GOT3 (cell line): ENCODE measurements at places on chromosomes 4 and X.

DNA sequence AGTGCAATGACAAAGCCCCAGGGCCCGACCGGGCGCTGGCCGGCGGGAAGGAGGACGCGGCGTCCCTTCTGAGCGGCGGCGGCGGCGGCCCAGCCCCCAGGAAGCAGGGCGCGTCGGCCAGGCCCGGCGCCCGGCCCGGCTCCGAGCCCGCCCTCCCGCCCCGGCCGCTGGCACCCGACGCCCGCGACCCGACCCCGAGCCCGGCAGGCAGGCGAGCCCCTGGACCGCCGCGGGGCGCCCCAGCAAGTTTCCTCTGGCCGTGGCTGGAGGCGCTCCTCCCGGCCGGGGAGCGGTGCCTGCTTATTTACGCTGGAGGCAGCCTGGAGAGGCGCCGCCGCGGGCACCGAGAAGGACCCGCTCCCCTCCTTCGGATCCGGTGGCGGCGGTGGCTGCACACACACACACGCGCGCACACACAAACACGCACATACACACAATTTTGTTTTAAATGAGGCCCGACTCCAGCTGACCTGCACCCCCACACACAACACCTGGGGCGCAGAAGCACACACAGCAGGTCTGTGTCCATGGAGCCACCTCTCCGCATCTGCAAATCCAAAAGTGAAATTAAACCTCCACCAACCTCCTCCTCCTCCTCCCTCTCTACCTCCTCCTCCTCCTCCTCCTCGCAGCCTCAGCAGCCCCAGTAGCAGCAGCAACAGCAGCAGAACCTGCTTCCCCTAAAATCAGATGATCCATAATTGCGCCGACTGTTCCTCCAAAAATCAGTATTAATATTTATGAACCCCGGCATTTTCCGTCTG, 669 bp downstream of the IRF2 start:
- DNase-seq, result no peak

- no peak for DNase-seq
These were observed 49.0 kb upstream of the TRAM1L1 start for GRCh38 chr4:117134386-117134785.

DNA sequence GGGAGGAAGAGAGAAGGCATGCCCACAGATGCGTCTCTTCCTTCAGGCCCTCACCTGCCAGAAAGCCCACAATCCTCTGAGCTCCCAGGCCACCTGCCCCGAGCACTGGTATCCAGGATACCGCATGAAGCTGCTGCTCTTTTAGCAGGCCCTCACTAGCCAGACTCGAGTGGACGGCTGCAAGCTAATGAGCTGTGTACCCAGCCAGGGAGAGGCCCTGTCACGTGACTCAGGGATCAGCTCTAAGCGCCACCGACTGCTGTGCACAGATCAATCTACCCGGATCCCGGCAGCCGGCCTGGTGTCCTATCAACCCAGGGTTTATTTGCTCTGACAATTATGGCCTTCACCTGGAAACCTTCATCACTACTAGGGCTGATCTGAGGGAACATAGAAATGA, 39.0 kb downstream of the BCOR start:
- DNase-seq, result no peak

GRCh38 chr4:149738156-149738555, 77.5 kb downstream of the IQCM start:
- no peak for DNase-seq

DNA sequence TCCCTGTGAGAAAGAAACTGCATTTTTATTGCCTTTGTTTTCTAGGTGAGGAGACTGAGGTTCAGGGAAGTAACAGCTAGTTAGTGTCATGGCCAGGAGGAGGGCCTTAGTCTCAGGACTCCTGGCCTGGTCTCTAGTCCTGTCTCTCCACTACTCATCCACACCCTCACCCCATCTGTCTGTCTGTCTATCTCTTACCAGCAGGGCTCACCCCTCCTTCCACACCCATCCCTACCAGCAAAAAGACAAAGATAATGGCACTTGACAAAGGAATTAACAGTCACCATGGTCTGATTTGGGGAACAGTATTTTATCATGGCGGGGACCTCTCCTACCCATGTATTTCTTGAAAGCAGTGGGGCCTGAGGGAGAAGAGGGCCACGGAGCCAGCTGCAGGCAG, 125.8 kb downstream of the REPS2 start:
- DNase-seq, result no peak

GRCh38 chr4:105274090-105274489, 127.4 kb downstream of the TET2 start:
- no peak for DNase-seq

DNA sequence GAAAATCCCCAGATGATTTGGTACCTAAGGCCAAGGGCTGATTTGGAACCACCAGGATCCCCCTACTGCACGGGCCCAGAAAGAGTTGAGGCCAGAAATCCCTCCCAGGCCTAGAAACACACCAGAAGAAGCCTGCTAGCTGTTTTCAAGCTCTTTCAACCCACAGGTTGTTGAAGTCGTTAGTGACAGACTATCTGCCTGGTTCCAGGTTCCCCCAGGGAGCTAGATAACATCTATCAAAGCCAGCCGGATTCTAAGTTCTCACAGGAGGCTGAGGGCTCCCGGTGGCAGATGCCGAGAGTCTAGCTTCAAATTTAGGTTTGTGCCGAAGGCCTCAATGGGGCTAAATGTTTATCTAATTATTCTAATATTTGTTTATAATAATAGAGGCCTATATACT, 132.0 kb upstream of the ATP6AP2 start:
- no peak for DNase-seq

GRCh38 chrX:9378980-9379696, 85.7 kb upstream of the TBL1X start:
- DNase-seq, result no peak

- DNase-seq, result no peak
These were observed 18.7 kb upstream of the WDR1 start for GRCh38 chr4:10135260-10135659.

DNA sequence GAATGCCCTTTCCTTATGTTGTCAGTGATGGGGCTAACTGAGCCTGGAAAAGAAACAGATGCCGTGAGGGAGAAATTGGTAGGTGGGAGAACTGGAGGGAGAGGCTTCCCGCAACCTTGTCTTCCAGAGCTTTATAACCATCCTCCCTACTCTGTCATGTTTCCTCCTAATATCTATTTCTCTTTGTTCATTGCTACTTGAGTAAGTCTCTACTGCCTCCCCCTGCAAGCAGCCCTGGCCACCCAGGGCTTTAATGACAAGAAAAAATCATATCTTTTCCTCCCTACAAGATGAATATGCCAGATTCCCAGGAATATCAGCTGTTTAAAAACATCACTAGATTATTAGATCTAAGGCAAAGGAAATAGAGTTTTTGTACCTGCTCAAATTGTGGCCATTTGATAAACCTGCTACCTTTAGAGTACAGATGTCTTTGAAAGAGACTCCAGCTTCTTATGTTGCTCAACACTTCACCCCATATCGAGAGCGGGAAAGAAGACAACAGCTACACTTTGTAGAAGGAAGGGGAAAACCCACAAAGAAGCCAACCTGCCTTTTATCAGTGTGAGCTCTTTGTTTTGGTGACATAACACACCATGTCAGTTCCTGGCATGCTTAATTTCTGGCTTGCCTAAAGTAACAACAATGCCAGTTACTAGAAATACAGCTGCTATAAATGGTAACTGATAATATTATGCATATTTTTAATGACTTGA, 186.6 kb upstream of the LEF1 start:
- no peak for DNase-seq

GRCh38 chrX:57367649-57368048, 81.1 kb downstream of the FAAH2 start:
- no peak for DNase-seq

DNA sequence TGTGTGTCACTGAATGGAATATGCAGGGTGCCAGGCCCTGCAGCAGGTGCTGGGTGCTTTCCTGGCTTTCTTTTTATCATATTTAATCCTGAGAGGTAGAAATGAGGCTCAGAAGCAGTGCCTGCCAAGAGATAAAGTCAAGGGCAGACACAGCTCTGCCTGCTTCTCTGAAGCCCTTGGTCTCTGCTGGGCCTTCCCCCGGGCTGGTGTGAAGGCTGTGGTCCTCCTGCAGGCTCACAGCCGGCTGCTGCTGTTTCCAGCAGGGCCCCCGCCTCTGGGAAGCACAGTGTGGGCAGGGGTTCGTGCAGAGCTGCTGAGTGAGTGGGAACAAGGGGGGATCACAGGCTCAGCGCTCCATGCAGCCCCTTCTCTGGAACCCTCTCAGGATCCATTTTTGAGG, 49.6 kb downstream of the TBC1D14 start:
- DNase-seq, result no peak

DNA sequence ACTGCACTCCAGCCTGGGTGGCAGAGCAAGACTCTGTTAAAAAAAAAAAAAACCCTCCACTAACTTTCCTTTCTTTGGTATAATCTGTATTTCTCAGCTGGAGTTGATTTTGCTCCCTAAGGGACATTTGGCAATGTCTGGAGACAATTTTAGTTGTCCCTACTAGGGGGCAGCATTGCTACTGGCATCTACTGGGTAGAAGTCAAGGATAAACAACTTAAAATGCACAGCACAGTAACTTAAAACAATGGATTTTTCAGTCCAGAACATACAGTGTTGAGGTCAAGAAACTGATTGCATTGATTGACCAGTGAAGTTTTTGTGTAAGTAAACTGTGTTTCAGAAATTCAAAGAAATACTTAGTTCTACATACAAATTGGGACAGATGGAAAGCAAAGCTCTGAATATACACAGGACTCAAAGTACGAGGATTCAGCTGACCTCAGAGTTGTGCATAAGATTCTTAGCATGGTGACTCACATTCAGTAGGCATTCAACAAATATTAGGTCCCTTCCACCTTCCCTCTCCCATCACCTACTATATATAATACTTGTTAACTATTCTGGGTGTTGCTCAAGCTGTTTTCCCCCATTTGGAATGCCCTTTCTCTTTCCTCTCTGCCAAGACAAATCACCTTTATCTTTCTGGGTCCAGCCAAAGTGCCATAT, 8.8 kb downstream of the DDX53 start:
- no peak for DNase-seq

DNA sequence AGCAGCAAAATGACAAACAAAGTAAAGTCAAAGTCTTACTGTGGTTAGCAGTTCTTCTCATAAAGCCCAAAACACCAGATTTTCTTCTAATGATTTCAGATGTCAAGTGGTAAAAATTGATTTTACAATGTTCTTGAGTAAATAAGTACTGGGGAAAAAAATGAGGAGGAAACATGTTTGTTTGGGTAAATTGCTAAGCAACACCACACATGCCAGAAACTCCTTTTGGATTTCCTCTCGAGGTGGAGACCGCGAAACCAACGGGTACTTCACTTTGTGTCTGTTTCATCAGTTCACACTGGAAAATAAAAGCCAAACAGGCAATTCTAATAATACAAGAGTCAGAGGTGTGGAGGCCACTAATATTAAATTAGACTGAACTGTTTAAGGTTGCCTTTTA, 4.6 kb upstream of the PKD2 start:
- no peak for DNase-seq

DNA sequence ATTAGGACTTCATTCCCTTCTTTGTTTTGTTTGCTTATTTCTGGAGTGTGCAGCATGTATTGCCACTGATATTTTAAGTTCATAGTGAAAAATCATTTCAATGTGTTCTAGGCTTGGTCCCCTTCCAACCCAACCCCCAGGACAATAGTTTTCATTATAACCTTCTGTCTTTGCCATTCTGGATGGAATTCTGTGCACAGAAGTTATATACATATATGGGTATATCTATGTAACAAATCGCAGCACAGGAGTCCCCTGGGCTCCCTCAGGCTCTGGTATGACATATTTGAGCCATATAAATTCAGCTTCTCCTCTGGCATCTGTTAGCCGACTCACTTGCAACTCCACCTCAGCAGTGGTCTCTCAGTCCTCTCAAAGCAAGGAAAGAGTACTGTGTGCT, at the start of gene TNMD:
Gene TNMD, plus strand, starts transcription at position 326 of the 400 bp plus-strand sequence. CDS start 83 bp downstream, outside the sequence.
- DNase-seq, result no peak

- DNase-seq, result no peak
These were observed 34.0 kb upstream of the BRS3 start for GRCh38 chrX:136453771-136454170.

GRCh38 chr4:138222046-138222445, 20.1 kb downstream of the SLC7A11 start:
- DNase-seq, result no peak

GRCh38 chr4:54999003-54999402, 126.4 kb downstream of the KDR start:
- DNase-seq, result no peak

- DNase-seq, result no peak
These were observed 95.7 kb upstream of the NKX1-1 start for GRCh38 chr4:1501754-1502500.

GRCh38 chr4:132865458-132865857, 283.6 kb upstream of the PCDH10 start:
- no peak for DNase-seq

GRCh38 chr4:7159923-7160322, 32.4 kb upstream of the SORCS2 start:
- DNase-seq, result no peak

- DNase-seq, result no peak
These were observed 5.9 kb downstream of the MRFAP1L1 start for GRCh38 chr4:6703786-6704185.

- DNase-seq, result no peak
These were observed 303.0 kb upstream of the GALNT7 start for GRCh38 chr4:172865531-172866127.

DNA sequence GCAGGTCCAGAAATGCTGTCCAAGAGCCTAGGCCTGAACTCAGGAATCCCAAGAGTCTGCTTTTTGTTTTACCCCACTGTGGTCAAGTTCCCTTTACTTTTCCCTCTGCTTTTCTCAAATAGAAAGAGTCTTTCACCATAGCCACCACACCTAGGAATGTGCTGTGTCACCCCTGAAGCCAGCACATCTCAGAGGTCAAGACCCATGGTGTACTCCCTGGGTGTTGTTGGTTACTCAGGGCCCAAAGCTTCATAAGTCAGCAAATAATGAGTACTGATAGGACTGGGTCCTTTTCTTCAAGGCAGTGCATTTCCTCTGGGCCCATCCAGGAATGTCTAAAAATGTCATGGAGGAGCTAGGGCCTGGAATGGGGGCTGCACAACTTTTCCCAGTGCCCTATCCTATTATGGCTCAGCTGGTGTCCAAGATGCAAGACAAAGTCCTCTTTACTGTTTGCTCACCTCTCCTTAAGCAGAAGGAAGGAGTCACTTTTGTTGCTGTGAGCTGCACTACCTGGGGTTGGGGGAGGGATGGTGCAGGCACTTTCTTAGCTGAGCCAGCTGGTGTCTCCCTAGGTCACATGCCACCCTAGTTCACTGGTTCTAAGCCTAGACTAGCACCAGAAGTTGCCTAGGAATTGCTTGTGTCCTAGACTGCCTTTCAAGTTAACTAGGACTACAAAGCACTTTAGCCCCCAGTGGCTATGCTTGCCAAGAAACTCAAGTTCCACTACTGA, 62.4 kb upstream of the RXFP1 start:
- DNase-seq, result no peak

DNA sequence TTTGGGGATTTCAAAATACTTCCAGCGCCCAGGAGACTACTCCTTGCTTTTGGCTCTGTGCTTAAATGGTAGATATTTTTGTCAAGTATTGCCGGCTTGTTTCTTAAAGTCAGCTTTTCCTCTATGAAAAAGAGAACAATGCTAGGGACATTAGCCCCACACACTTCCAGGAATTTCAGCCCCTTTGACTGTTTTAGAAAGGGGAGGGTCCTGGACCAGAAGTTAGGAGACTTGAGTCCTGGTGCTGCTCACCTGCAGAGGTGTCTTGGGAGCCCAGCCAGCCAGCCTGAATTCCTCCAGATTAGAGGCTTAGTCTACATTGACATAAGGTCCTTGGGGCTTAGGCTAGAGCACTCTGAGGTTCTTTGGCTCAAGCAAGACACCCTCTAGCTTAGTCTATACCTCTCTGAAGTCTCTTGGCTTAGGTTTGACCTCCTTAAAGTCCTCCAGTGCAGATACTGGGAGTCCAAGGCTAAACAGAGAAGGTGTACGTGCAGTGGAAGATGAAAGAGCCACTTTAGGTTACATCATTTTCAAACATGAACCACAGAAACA, 1.6 kb upstream of the SETD7 start:
- no peak for DNase-seq
